Activated CD8-positive, alpha-beta memory T cell treated with anti-CD3 and anti-CD28 coated beads, Interleukin-2, amount 50 U/mL, for 4 hours (primary cell): ENCODE measurements at places on chromosomes 2 and 18.

- no peak for DNase-seq
Observed at GRCh38 chr2:205025580-205026240, 480.4 kb downstream of the PARD3B start.

DNA sequence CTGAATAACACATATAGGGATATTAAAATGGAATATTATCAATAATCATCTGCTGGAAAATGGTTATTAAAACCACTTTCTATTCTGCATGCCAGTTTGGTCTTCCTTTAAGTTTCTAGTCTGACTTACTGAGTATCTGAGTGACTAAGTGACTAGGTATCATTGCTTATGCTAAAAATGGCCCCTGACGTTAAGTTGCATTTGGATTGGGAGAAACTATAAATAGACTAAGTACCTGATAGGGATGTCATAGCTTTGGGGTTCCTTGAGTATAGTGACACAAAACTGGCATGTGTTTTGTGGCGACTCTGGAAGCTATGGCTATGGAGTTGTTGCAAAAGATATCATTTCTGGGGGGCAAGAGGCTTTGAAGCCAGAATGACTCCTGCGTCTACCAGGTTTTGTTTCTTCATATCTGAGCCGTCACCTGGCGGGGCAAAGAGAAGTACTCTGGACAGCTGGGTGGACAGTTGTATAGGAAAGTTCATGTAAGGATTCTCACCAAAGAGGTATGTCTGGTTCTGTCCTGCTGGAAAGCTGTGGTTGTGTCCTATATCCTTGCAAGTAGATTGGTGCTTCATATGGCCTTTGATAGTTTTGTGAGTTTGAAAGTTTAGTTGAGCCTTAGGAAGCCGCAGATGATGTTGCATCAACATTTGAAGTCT, 17.9 kb downstream of the ITGAV start:
- DNase-seq, result no peak

DNA sequence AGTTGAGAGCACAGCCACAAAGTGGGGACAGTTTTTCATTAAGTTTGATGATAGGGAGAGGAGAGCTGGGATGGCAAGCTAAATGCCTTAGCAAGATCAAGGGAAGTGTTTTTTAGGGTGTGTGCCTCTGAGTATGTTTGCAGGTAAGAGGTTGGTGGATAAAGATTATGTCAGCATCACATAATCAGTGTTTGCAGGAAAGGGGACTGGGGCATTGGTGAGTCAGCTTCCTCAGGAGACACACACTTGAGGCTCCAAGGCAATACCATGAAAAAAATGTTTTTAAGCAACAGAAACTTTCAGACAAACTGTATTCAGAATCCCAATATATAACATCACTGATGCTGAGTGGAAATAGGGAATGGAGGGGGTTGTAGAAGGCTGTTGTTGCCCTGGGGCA, 25.4 kb upstream of the DTNB start:
- no peak for DNase-seq

GRCh38 chr18:72613534-72613930, 69.4 kb upstream of the CBLN2 start:
- no peak for DNase-seq

GRCh38 chr18:7879717-7880116, 312.6 kb downstream of the PTPRM start:
- DNase-seq, result no peak

- no peak for DNase-seq
Observed at GRCh38 chr2:28661589-28662001, 90.0 kb upstream of the PPP1CB start.

GRCh38 chr2:48148841-48149430, 242.6 kb upstream of the FBXO11 start:
- no peak for DNase-seq
